Left ventricle myocardium inferior (tissue), 1 donor: ENCODE measurements at places on chromosomes 2 and 18.

DNA sequence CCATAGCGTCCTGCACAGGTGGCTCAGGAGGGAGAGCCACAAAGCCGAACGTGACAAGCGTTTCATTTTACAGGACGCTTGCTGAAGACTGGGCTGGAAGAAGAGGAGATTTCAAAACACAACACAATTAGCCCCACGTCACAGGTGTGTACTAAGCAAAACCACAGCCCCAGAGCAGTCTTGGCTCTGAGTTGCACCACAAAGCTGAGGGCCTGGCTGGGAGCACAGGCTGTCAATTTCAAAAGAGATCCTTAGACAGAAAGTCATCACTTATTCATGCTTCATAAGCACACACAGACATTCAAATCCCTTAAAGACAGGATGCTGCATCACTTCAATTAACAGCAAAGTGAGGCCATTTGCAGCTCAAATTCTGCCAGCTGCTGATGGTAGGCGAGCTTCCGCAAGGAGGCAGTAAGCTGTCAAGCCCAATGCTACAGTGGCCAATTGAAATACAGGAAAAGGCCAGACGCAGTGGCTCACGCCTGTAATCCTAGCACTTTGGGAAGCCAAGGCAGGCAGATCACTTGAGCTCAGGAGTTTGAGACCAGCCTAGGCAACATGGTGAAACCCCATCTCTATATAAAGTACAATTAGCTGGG is 79.6 kb downstream of the SKA1 start:
- no peaks in the 10 kb centered on the region for H3K27me3 ChIP-seq
- H3K4me3 ChIP-seq, result no peak overlapping the region
- H3K36me3 ChIP-seq, result no peaks in the 10 kb centered on the region
- peaks cover 3% of the 10 kb centered on the region for H3K4me1 ChIP-seq

GRCh38 chr2:86199834-86200177 is 549 bp downstream of the MRPL35 start:
- peak overlapping the region; percentile 85 for H3K4me3 ChIP-seq
- no peak for DNase-seq
- H3K36me3 ChIP-seq, result no peaks in the 10 kb centered on the region
- H3K4me1 ChIP-seq, result peaks cover 75% of the 10 kb centered on the region
- H3K27me3 ChIP-seq, result no peaks in the 10 kb centered on the region

- no peak overlapping the region for H3K27ac ChIP-seq
- H3K4me3 ChIP-seq, result no peak overlapping the region
- DNase-seq, result no peak
- H3K27me3 ChIP-seq, result no peaks in the 10 kb centered on the region
- H3K4me1 ChIP-seq, result peaks cover 9% of the 10 kb centered on the region
Observed at GRCh38 chr2:8656160-8656641, 25.7 kb upstream of the ID2 start.

- peak; percentile 78 for DNase-seq
- H3K27me3 ChIP-seq, result no peaks in the 10 kb centered on the region
- H3K36me3 ChIP-seq, result no peaks in the 10 kb centered on the region
- peak overlapping the region; percentile 69 for H3K27ac ChIP-seq
Observed at GRCh38 chr2:165274698-165275097, 35.5 kb downstream of the SCN2A start.

GRCh38 chr18:9334973-9335696 is 562 bp downstream of the TWSG1 start:
- DNase-seq, result peak; percentile 37
- peak overlapping the region; percentile 92 for H3K4me3 ChIP-seq
- H3K36me3 ChIP-seq, result peaks cover 18% of the 10 kb centered on the region
- peak overlapping the region; percentile 79 for H3K27ac ChIP-seq
- H3K27me3 ChIP-seq, result no peaks in the 10 kb centered on the region

- H3K36me3 ChIP-seq, result no peaks in the 10 kb centered on the region
- H3K4me1 ChIP-seq, result no peaks in the 10 kb centered on the region
- H3K27me3 ChIP-seq, result no peaks in the 10 kb centered on the region
- no peak overlapping the region for H3K27ac ChIP-seq
Observed at GRCh38 chr18:62730941-62731340, 15.6 kb downstream of the PHLPP1 start.

GRCh38 chr2:186827862-186828492 is 21.0 kb downstream of the ZSWIM2 start:
- no peaks in the 10 kb centered on the region for H3K27me3 ChIP-seq
- no peak overlapping the region for H3K4me3 ChIP-seq
- H3K27ac ChIP-seq, result no peak overlapping the region
- H3K36me3 ChIP-seq, result no peaks in the 10 kb centered on the region
- DNase-seq, result no peak

DNA sequence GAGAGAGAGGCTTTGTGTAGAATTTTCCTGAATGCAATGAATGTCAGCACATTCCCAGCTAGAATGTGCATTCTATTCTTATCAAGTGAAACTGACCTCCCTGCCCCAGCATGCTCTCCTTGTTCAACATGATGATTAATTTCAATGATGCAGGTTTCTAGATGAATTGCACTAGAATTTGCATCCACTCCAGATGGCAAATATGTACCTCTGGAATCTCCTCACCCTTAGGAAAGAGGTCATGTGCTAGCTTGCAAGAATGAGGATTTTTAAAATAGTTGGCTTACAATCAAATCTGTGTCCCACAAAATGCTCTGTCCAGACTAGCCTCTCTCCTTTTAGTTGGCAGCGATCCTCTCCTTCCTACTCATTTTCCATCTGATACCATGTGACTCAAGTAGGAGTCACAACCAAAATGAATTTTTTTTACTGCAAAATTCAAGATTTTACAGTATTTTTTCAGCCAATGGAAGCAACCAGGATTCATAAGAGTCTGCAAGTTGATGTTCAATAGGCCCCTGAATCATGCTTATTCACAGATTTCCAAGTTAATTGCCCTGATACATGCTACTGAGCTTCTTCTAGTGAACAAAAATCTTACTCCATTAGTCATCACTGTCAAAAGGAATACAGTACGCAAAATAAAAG is 21.0 kb upstream of the STAT4 start:
- H3K4me1 ChIP-seq, result peaks cover 28% of the 10 kb centered on the region
- no peaks in the 10 kb centered on the region for H3K36me3 ChIP-seq
- no peaks in the 10 kb centered on the region for H3K27me3 ChIP-seq
- no peak overlapping the region for H3K27ac ChIP-seq

DNA sequence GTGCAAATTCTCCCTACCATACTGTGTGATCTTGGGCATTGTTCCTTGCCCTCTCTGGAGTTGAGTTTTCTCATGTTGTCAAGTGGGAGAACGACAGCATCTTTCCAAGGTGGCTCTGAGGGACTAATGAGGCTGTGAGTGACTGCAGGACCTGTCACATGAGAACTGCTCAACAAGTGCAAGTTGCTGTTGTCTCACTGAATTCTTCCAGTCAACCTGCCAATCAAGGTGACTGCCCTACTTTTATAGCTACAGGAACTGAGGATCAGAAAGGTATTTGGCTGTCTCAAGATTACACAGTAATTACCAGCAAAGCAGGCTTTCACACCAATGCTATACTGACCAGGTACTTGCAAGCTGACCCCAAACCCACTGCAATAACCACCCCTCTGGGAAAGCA is 137.6 kb downstream of the MTCL1 start:
- H3K27me3 ChIP-seq, result no peaks in the 10 kb centered on the region
- no peak overlapping the region for H3K27ac ChIP-seq
- DNase-seq, result no peak
- H3K4me1 ChIP-seq, result peaks cover 25% of the 10 kb centered on the region

DNA sequence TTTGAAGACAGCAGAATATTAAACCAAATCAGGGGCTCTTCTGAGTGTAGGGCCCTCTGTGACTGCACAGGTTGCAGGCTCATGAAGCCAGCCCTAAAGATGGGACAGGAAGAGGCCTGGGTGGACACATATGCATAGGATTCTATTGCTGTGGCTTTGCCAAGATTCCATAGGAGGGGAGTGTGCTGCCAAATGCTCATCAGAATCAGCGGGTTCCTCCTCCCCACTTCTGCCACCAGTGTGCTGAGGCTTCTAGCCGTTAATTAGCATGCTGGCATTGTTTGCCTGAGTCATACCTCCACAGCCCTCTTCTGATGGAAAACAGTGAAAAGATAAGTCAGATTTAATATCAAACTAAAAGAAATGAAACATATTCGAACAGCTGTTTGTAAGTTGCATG is 103.9 kb upstream of the TMEFF2 start:
- H3K4me1 ChIP-seq, result no peaks in the 10 kb centered on the region
- H3K27ac ChIP-seq, result no peak overlapping the region
- no peaks in the 10 kb centered on the region for H3K27me3 ChIP-seq
- DNase-seq, result no peak

DNA sequence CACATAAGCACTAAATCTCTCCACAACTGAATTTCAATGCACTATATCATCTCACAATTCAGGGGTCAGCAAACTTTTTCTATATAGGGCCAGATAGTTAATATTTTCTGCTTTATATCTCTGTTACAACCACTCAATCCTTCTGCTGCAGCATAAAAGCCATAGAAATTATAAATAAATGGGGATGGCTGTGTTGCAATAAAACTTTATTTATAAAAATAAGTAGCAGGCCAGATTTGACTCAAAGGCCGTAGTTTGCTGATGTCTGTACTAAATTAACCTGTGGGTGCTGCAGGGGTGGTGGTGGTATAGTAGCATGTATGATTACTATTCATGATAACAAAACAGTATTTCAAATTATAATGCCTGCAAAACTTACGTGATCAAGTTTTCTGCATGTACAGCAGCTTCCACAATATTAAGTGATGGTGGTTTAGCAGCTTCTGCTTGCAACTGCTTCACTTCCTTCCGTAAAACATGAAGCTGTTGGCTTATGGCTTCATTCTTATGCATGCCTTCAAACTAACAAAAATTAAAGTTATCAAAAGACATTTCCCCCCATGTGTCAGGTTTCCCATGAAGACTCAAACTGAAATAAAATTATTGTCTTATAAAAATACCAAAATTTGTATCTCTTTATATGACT is 64.1 kb downstream of the SIGLEC15 start:
- DNase-seq, result no peak
- H3K27me3 ChIP-seq, result no peaks in the 10 kb centered on the region
- no peak overlapping the region for H3K27ac ChIP-seq
- no peaks in the 10 kb centered on the region for H3K4me1 ChIP-seq
- peaks cover 82% of the 10 kb centered on the region for H3K36me3 ChIP-seq

DNA sequence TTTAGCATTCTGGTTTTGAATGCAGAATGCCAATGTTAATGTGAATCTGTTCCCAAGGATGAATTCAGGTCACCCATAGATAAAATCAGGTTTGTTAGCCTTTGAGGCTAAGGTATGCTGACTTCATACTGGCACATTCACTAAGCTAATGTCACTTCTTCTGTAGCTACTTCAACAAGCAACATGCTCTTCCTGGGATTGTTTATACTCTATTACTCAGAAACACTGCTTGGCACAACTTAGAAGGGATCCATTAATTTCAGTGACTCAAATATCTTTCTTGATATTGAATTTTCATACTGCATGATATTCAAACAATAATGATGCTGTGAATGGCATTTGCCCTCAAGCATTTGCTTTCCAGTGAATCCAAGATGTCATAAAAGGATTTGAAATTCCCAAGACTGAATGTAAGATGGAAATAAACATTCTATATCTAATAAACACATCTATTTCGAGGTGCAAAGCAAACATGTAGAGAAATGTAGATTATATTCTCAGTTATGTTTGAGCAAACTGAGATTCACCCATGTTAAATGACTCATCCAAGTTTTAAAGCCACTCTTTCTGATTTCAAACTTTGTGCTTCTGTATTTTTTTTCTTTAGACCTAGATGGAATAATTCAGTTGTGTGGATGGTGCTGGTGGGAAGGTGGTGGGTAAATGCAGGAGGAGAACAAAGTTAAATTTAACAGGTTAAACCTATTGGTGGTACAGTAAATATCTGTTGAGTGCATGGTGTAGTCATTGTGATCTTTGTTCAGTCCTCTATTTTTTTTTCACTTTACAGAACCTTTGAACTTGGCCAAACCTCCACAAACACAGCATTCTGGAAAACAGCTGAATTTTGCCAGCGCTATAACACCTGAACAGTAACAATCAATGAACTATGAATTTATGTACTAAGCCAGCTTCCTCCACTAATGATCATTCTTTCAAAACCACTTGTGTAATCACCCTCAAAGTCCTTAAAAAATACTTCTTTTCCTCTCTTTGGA is 162.1 kb upstream of the XIRP2 start:
- no peaks in the 10 kb centered on the region for H3K4me1 ChIP-seq
- DNase-seq, result no peak
- no peaks in the 10 kb centered on the region for H3K36me3 ChIP-seq
- no peaks in the 10 kb centered on the region for H3K27me3 ChIP-seq

DNA sequence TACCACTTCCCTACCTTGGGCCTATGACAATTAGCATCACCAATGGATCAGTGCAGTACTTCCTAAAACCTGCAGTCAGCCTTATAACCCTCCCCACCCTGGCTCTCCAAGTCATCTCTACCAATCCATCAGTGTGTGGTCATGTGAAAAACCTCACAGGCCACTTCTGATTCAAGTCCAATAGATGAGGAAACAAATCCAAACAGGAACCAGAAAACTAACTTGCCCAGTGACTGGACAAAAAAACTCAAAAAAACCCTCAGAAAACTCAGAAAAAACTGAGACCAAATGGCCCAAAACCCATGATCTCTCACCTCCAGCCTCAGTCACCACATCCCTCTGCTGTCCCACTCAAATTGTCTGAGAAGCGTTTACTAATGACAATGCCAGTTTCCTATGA is 43.3 kb downstream of the TGFA start:
- H3K27ac ChIP-seq, result no peak overlapping the region
- no peak overlapping the region for H3K4me3 ChIP-seq
- H3K4me1 ChIP-seq, result no peaks in the 10 kb centered on the region
- peaks cover 5% of the 10 kb centered on the region for H3K27me3 ChIP-seq
- H3K36me3 ChIP-seq, result no peaks in the 10 kb centered on the region

GRCh38 chr2:205646680-205647079 is 35.6 kb upstream of the NRP2 start:
- H3K27ac ChIP-seq, result no peak overlapping the region
- H3K4me3 ChIP-seq, result no peak overlapping the region
- no peak for DNase-seq
- H3K36me3 ChIP-seq, result no peaks in the 10 kb centered on the region
- peaks cover 7% of the 10 kb centered on the region for H3K27me3 ChIP-seq

DNA sequence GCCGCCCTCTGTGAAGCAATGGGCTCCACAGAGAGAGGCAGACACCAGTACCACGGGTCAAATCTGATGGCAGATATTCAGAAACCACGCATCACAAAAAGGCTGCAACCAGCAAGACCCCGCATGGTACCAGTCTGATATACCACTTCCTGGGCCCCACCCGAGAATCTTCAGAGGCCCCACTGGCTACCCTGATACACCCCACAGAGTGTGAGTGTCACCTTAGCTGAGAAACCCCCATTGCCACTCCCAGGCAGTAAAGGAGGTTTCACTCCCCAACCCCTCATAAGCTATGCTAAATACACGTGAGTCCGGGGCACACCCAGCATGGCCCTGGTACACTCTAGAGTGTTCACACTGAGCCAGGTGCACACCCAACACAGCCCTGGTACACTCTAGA is 160.0 kb downstream of the EIPR1 start:
- H3K27me3 ChIP-seq, result no peaks in the 10 kb centered on the region
- no peak overlapping the region for H3K4me3 ChIP-seq
- no peak for DNase-seq
- H3K27ac ChIP-seq, result no peak overlapping the region
- no peaks in the 10 kb centered on the region for H3K4me1 ChIP-seq
- H3K36me3 ChIP-seq, result no peaks in the 10 kb centered on the region

DNA sequence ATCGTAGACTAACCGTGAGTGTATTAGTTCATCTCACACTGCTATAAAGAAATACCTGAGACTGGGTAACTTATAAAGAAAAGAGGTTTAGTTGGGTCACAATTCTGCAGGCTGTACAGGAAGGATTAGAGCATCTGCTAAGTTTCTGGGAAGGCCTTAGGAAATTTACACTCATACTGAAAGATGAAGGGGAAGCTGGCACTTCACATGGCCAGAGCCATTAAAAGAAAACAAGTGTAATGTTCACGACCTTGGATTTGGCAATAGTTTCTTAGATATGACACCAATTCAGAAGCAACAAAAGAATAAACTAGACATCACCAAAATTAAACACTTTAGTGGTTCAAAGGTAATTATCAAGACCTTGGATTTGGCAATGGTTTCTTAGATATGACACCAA is 23.8 kb downstream of the ABCB11 start:
- H3K4me1 ChIP-seq, result peaks cover 20% of the 10 kb centered on the region
- DNase-seq, result no peak
